ENCODE measurements at places on chromosomes 16 and 17.
A peak's percentile ranks its signal among the peaks of the same experiment; 100 is the strongest.

DNA sequence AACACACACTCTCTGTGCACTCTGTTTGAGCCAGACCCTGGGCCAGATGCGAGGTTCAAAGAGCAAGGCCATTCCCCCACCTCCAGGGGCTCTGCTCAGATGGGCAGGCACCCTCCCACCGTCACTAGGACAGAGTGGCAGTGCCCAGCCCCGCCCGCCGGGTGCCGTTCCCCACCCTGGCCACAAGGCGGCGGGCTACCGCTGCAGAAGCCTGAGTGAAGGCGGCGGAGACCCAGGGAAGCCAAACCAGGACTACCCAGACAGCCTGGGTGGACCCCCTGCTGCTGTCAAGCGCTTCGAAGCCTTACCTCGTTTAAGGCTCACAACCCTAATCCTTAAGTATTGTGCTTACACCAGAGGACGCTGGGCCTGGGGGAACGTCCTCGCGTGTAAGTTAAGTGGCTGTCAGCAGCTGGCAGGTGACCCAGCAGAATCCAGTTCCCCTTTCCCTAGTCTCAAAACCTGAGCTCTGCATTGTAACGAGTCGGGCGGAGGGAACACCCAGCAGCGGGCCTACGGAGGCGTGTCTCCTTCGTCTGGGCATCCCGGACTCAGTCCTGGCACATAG is 4.5 kb downstream of the ARHGAP27 start:
- peak; percentile 74 for DNase-seq

- no peak for DNase-seq
Observed at GRCh38 chr17:61389670-61390478, 9.8 kb upstream of the TBX2 start.

GRCh38 chr17:58487589-58488427 is at the start of gene HSF5:
HSF5 (minus strand) TSS chr17:58488408; CDS start chr17:58488274, 134 bp downstream.
- DNase-seq = peak; percentile 18

- DNase-seq = no peak
Observed at GRCh38 chr17:30361766-30362279, 16.9 kb upstream of the CPD start.

DNA sequence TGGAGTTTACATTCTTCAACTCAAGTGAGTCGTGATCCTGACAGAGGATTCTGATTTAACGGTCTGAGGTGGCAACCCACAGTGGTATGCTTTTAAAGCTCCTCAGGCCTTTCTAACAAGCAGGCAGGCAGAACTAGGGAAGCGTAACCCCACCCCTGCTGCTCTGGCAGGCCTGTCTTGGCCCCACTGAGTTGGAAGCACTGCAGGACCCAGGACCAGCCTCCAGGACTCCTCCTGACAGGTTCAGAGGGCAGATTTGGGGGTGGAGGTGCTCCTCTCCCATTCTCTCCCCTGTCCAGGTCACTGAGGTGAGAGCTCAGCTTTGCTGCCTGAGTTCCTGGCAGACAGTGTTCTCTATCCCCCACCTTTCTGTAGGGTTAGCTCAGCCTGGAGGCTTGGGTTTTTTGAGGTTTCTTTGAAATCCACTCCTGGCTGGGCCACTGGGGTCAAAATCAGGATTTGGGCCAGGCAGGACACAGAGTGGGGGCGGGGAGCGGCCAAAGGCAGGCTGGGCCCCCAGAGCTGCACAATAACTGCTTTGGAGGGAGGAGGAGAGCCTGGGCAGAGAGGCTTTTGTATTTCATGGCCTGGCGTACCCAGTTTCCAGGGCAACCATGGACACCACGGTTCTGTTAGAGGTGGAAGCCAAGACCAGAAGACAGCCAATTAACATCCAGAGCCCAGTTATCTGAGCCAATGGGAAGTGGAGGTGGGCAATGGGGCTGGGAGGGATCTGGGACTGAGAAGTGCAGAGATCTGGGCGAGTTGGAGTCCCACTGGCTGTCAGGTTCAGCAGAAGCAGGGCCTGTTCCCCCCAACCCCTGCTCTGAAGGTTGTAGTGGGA is 9.5 kb downstream of the MRPL27 start:
- DNase-seq = no peak

DNA sequence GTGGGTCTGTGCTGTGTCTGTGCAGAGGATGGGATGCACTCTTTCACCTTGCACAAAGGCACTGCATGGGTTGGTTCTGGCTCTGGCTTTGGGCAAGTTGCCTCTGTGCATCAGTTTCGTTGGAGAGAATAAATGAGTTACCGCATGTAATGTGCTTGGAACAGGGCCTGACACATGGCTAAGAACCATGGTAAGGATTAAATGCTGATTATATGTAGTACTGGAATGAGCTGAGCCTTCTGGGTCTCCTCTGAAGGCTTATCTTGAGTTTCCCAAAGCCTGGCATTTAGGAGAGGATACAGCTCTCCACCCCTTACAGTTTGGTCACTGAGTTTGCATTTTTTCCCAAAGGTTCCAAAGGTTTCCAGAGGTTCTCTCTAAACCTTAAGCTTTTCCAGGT is 69.1 kb downstream of the KSR1 start:
- no peak for DNase-seq

- no peak for DNase-seq
Observed at GRCh38 chr17:71117466-71117865, 948.1 kb downstream of the KCNJ2 start.
